ENCODE measurements at places on chromosomes 12 and 14. TPM values are rescaled to one million over a fixed set of nuclear protein-coding genes. Genes with fewer than 3 reads are reported as not detected.

DNA sequence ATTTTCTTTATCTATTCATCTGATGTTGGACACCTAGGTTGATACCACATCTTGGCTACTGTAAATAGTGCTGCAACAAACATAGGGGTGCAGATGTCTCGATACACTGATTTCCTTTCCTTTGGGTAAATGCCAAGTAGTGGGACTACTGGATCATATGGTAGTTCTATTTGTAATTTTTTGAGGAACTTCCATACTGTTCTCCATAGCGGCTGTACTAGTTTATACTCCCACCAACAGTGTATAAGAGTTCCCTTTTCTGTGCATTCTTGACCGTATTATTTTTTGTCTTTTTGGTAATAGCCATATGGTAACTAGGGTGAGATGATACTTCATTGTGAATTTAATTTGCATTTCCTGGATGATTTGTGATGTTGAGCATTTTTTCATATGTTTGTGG, 71.8 kb downstream of the LRP6 start:
- DNase-seq, result no peak

DNAH10 gene
- 2.1 TPM for total RNA-seq

DNA sequence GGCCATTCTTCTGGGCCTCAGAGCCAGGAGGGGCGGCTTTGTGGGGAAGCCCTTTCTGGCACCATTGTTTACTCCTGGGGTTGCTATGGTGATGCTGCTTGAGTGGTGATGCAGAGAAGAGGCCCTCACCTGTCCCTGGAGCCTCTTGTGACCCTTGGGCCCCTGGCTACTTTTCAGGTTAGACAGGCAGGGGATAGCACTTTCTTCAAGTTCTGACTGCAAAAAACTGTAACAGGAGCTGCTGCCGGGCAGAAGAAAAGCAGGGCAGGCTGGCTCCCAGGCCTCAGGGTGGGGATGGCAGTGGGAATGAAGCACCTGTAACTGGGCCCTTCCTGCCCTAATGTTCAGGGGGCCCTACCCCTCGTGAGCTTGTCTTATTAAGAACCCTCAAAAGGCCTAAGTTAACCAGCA, at the start of gene TEX52:
TEX52 (minus strand) TSS at position 19 of the 411 bp plus-strand sequence; CDS start at position 6, 13 bp downstream.
- DNase-seq, result peak; percentile 49

GRCh38 chr12:61780435-61780834, 479.8 kb upstream of the USP15 start:
- DNase-seq, result no peak

DNA sequence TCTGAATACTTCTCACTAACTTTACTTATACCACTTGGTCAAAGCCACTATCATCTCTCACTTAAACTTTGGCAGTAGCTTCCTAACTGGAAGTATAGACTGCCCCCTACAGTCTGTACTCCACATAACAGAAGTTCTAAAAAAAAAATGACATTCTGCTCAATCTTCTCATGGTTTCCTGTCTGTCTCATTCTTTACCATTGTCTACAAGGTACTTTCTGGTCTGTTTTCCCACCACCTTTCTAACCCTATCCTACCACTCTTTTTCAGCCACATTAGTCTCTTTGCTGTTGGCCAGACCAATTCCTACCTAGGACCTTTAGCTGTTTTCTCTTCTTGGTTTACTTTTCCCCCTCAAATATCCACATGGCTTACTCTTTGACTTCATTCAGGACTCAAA, 14.7 kb downstream of the CPSF6 start:
- DNase-seq, result no peak

SERPINA10 gene
- total RNA-seq, result not detected

GCH1 gene
- total RNA-seq, result 1.8 TPM

GRCh38 chr14:34713681-34714319, 593 bp downstream of the CFL2 start:
- peak; percentile 29 for DNase-seq

GRCh38 chr14:63383776-63384367, 65.1 kb upstream of the GPHB5 start:
- no peak for DNase-seq

- DNase-seq, result peak; percentile 62
Measured at GRCh38 chr12:3493859-3494176, 2.8 kb downstream of the PRMT8 start.

DNA sequence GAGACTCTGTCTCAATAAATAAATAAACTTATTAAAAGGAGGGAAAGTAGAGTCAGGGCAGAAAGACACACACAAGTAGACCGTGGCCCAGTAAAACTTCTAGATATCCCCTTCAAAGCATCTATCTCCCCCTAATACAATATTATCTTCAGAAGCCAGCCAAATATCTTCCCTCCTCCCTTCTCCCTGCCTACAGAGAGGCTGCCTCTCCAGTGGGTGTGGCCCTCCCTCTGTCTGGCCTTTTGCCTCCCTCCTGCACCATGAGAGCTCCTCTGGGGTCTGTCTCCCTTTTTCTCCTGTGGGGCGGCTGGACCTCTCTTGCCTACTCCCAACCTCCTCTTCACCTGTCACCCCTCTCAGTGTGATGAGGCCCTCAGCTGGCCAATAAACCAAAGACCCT, 139.2 kb downstream of the EGLN3 start:
- DNase-seq, result no peak

TCL1A gene
- not detected for total RNA-seq

- DNase-seq, result no peak
Measured at GRCh38 chr12:80064269-80064668, 35.1 kb upstream of the OTOGL start.

TDRD9 gene
- 2.4 TPM for total RNA-seq

- DNase-seq, result no peak
Measured at GRCh38 chr12:58969237-58969636, 48.9 kb upstream of the LRIG3 start.

OLR1 gene
- total RNA-seq, result 4.8 TPM

GRCh38 chr12:29844667-29845066, 60.9 kb upstream of the TMTC1 start:
- DNase-seq, result no peak

DNA sequence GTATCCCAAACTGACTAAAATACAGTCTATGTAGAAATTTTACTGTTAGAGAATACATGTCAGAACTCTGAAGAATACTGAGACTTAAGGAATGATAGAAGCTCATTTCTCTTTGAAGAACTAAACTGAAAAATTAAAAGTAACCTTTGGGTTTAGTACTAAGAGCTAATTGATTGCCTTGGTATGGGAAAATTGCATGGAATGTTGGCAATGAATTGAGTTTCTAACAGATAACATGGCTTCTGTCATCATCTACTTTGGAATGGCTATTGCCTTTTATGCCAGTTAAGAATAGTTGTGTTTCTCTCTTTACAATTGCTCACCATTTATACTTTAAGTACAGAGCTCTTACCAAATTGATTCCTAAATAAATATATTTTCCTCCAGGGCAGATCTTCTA, 308.8 kb upstream of the SYT1 start:
- DNase-seq, result no peak

DNA sequence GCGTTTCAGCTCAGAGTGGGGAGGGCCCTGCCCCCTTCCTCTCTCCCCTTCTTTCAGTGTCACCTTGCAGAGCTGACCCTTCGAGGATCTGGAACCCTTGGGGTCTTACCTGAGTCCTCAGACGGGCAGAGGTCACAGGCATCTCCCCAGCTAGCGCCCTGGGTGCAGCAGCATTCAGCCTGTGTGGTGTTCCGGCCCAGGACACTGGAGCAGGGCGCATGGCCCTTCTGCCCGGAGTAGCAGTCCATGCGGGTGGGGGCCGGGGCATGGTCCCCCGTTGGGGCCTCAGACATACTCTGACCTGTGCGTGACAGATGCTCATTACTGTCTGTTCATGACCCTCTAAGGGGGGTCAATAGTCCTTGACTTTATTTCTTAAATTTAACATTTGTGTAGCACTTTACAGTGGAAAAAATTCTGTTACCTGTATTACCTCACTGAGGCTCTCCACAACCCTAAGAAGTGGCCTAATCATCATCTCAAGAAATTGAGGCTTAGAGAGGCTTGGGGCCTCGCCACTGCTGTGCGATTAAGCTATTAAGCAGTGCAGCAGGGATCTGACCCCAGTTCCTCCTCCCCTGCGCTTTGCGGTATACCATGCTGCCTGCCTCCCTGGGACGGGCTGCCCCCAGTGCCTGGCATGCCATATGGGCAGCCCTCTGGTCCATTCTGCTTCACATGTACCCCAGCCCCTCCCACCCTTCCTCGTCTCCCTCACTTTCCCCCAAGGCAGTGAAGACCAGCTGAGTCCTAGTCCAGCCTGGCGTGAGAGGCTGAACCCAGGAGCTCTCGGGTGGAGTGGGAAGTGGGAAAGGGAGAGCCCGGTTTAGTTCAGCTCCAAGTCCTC, 11.5 kb downstream of the ISCA2 start:
- no peak for DNase-seq

- no peak for DNase-seq
Measured at GRCh38 chr14:57089901-57090300, 178.8 kb downstream of the EXOC5 start.

DNA sequence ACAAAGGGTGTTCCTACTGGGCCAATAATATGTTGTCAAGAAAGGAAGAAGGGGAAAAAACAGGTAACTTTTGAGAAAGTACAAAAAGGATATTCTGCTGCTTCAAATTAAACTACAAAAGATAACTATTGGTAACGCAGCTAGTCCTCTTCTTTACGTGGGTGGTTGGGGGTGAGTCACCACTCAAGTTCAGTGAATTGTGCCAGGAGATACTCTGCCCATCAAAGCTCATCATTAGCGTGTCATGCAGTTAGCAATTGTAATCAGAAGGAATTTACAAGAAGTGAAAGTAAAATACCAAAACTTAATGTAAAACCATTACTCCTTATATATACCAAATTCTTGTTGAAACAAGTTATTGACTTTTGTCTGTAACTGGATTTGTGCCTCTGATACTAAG, 342.0 kb downstream of the NPAS3 start:
- DNase-seq, result no peak

DNA sequence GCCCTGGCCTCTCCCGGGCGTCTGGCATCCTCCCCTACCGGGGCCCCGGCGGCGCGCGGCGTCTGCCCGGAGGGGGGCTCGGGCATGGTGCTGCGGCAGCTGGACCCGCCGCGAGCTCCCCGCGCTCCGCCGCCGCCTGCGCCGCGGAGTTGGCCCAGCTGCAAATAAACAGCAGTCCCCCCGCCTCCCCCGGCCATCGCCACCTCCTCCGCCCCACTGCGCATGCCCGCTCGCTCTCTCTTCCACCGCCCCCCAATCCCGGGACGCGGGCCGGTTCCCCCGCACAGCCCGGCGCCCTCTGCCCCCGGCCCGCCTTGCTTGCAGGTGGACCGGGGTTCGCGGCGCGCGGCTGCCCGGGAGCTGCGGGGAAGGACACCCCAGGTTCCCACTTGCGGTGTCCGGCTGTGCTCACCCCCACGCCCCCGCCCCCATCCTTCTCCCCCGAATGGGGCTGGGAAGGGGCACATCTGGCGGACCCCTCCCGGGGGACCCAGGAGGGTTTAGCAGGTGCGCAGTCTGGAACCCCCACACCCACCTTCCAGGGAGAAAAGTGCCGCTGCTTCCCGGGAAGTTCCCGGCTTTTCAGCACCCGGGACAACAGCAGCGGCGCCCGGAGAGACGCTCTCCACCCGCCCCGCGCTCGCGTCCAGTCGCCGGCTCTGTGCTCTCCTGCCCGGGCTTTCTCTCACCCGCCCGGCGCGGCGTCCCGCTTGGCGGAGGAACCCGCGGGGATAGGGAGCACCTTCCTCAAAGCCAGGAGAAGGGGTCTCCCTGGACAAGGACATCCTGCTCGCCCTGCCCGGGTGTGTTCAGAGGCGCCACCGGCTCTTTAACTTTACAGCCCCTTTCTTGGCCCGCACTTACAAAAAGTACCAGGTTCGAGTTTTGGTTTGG, at the start of gene TMTC1:
TMTC1 (minus strand) TSS at position 170 of the 894 bp plus-strand sequence. CDS start 191 bp downstream, outside the sequence.
- peak; percentile 8 for DNase-seq

- DNase-seq, result no peak
Measured at GRCh38 chr12:86551146-86551571, 295.0 kb upstream of the MGAT4C start.

GRCh38 chr12:52038447-52038846, 12.8 kb upstream of the NR4A1 start:
- no peak for DNase-seq

GRCh38 chr12:95548539-95549391, 2.5 kb downstream of the USP44 start:
- peak; percentile 92 for DNase-seq

GRCh38 chr12:113684053-113684907, 212.6 kb upstream of the LHX5 start:
- DNase-seq, result no peak

- DNase-seq, result no peak
Measured at GRCh38 chr12:98446682-98447081, 68.7 kb upstream of the TMPO start.

BEGAIN gene
- total RNA-seq, result 6.0 TPM

- DNase-seq, result no peak
Measured at GRCh38 chr12:26623136-26623535, 209.9 kb downstream of the ITPR2 start.

DNA sequence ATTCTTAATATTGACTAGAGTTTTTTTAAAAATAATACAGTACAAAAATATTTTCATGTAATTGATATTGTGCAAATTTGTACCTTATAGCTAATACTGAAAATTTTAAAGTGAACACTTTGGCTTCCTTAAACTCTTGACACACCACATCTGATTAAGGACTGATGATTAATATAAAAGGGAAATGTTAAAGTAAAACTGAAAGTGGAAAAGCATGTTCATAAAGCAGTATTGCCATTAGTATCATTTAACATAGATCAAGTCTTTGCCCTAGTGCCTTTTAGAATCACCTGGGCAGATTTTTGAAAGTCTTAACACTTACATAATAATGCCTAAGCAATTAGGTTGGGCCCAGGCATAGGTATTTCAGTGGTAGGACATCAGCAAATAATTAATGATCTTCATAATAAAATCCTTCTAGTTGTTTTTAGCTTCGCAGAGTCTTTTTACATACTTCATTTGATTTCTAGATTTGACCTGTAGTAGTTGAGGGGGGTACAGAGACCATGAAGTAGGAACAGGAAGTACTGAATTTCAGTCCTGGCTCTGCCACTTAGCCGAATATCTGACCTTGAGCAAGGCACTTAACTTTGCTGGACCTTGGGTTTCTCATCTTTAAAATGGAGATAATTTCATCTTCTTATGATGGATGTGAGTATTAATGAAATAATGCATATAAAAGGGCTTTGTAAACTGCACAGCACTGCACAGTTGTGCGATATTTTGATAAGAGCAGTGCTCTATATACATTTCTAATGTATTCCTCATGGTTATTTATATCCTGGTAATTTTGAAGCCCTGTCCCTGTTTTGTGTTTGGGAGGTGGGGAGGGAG, 43.7 kb downstream of the MARK3 start:
- no peak for DNase-seq
